AG04449 (cell line): ENCODE measurements at places on chromosomes 11 and 22.
A peak's percentile ranks its signal among the peaks of the same experiment; 100 is the strongest.

GRCh38 chr11:71120471-71120896, 131.9 kb downstream of the SHANK2 start:
- no peak for DNase-seq

DNA sequence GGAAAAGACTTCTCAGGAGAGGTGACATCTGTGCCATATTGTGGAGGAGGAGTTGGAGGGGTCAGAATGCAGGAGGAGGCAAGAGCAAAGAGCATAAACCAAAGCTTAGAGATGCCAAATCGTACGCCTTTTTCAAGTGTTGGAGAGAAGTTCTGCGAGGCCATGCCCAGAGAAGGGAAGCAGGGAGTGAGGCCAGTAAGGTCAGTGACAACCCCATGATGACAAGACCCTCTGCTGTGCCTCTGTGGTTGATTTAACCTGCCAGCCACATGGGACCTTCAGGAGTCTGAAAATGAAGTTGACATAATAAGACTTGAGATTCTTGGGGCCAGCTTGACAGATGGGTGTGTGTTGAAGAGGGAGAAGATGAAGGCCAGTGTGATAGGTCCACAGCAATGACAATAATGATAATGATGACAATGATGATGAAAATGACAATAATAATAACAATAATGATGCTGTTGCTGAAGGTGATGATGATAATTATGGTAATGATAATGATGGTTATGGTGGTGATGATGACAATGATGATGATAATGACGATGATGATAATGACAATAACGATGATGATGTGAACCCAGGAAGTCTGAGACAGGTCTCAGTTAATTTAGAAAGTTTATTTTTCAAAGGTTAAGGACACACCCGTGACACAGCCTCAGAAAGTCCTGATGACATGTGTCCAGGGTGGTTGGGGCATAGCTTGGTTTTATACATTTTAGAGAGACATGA, 152.6 kb upstream of the B3GAT1 start:
- DNase-seq, result no peak

- DNase-seq, result no peak
These were observed 12.3 kb downstream of the PKNOX2 start for GRCh38 chr11:125176866-125177265.

DNA sequence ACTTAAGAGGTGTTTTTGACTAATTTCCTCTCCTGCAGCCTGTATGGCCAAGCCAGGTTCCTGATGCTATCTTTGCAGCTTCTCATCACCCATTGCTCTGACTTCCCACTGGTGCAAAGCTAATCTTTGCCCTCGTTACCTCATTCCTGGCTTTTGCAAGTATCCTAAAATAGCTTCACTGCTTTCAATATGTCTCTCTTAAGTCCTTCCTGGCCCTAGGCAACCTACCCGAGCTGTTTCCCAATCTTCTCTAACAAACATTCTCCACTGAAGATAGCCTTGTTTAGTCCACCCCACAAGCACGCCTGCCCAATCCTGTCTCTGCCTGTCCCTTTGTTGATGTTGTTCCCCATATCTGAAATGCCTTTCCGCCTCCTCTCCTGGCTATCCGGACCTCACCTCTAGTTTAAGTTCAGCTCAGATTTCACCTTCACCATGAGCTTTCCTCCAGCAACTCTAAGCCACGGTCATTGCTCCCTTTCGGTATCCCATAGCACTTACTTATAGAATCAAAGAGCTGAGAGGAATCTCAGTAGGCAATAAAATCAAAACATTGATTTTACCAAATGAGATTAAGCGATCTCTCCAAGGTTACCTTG, 30.1 kb upstream of the CECR2 start:
- no peak for DNase-seq

GRCh38 chr11:125110506-125110905, 920 bp downstream of the TMEM218 start:
- no peak for DNase-seq

GRCh38 chr11:44927174-44927661, 23.5 kb downstream of the TP53I11 start:
- no peak for DNase-seq

- DNase-seq, result no peak
These were observed 864.2 kb downstream of the FAM181B start for GRCh38 chr11:81869351-81870065.

DNA sequence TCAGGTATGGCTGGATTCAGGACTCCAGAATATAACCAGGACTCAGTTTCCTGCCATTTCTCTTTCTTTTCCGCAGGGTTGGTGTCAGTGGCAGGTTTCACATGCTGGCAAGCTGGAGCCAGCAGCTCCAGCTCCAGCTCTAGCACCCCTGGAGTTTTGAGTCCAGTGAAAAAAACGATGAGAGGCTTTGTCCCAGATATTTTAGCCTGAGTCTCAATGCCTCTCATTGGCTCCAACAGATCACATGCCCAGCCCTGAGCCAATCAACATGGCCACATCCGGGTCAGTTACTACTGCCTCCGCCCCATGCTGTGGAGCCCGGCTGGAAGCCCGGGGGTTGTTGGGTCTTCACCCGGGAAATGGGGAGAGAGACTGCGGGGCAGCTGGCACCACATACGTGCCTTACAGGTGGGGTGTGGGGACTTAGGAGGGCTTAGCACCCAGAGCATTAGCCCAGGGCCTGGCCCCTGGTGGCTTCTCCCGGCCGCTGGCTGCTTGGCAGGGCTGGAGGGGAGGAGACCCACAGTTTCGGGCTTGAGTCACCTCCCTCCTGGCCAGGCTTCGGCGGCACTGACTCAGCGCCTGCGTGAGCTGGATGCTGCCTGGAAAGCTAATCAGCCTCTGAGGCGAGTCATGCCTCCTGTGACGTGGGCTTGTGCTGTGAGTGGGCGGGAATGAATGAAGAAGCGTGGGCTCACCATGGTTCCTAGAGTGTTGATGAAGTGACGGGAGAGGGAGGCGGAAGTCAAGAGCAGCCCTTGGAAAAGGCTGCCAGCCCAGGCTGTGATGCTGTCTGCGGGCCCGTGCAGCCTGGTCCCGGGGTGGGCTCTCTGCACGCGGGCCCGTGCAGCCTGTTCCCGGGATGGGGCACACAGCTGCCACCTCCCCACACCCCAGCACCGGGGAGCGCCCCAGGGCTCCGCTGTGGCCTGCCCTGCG, 15.3 kb upstream of the MRTFA start:
- DNase-seq, result peak; percentile 97

DNA sequence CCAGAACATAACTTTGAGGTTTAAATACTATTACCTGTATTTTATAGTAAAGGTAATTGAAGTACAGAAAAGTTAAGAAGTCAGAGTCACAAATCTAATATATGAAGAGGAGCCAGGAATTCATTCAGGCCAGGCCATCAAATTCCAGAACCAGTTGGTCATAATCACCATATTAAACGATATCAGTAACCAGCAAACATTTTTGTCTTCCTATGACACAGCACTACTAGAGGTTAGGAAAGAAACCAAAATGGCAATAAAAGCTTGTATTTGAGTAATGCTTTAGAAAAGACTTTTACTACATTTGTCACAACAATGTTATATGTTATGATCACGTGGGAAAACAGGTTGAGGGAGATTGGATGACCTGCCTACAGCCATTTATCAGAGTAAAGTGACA, 62.2 kb downstream of the DKK3 start:
- peak; percentile 34 for DNase-seq

GRCh38 chr11:106733635-106734034, 284.6 kb downstream of the GUCY1A2 start:
- no peak for DNase-seq

- no peak for DNase-seq
These were observed 2.7 kb upstream of the RHOD start for GRCh38 chr11:67053896-67054329.

- no peak for DNase-seq
These were observed 2.1 kb downstream of the CABP2 start for GRCh38 chr11:67520856-67521824.

DNA sequence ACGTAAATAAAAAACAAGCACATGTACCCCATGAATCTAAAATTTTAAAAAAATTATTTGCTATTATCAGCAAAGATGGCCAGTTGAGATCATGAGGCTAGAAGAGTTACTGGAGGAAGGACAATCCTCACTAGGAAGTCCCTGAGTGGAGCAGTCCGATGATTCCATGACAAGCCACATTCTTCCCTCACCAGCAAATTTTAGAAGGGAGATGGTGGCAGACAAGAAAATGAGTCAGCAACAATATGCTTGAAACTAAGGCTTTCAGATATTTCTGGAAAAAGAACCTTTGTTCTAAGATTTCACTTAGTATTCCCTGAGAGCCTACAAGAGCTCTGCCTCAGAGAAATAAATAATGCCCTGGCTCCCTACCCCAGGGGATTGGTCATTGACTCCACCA, 34.9 kb downstream of the P4HA3 start:
- no peak for DNase-seq

- DNase-seq, result no peak
These were observed 1063.8 kb upstream of the CNTN5 start for GRCh38 chr11:97956904-97957303.

GRCh38 chr11:92897487-92897886, 72.0 kb upstream of the MTNR1B start:
- DNase-seq, result no peak

DNA sequence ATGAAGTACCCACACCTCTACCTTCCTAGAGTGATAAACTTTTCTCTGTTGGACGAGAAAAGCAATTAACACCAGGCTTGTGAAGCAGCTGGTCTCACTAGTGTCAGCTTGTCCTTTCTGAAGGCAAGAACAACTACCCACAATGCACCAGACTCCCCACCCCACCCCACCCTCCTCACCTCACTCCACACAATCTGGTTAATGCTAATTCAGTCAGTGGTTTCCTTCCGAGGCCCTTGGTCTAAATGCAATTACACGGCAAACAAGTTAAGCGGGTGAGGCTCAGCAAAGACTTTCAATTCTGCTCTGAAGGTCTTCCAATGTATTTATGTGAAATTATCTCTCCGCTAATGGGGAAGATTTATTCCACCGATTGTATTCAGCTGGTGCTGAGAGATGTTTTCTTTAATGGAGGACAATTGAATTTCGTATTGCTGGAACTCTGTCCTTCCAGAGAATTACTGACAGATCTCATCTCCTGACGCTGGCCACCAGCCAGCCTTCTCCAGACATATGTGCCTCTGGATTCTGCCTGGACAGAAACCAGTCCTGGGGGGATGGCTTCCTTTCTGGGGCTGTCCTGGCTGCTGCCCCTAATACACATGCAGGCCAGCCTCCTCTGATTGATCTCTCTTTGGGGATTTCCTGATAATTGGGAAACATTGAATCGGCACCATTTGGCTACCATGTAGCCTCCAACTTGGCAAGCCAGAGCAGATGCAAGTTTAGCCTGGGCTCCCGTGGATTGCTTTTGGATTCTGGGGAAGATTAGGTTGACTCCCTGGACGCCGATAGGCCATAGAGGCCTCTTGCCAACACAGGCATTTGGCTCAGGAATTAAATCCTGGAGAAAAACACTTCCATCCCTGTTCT, 165.8 kb upstream of the NARS2 start:
- DNase-seq, result no peak

DNA sequence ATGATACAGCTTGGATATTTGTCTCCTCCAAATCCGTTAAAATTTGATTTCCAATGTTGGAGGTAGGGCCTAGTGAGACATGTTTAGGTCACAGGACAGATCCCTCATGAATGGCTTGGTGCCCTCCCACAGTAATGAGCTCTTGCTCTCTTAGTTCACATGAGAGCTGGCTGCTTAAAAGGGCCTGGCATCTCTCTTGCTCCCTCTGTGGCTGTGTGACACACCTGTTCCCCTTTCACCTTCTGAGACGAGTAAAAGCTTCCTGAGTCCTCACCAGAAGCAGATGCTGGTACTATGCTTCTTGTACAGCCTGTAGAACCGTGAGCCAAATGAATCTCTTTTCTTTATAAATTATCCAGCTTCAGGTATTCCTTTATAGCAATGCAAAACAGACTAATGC, 3.5 kb downstream of the VPS37C start:
- no peak for DNase-seq

- no peak for DNase-seq
These were observed 26.2 kb upstream of the ME3 start for GRCh38 chr11:86698639-86699038.

GRCh38 chr22:45769569-45770210, 98.1 kb downstream of the ATXN10 start:
- DNase-seq, result no peak

GRCh38 chr22:37331856-37332536, 49.7 kb downstream of the CYTH4 start:
- no peak for DNase-seq

DNA sequence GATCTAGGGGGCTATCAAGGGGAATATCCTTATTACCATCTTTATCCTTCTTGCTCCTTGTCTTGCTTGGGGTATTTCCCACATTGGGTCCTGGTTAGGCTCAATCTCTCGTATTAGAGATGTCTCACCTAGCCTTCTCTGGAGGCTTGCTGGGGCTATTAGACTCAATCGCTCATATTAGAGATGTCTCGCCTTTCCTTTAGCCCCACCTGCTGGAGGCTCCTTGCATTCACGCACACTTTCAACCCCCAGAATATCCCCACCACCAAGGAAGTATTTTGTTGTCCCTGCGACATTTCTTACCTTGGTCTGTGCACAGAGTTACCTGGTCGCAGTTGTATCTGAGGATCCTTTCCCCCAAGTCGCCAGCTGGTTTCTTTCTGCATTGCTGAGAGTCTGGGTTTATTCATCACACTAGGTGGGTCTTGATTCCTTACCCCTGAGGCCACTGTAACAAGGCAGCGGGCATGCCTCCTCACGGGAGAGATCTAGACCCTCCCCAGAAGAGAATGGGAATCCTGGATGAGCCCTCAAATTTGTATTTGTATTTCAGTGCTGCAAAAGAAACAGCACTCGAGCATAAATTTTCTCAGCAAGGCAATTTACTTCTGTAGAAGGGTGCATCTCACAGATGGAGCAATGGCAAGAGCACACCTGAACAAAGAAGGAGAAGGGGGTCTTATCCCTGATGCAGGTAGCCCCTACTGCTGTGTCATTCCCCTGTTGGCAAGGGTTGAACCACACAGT, 15.9 kb upstream of the HYLS1 start:
- no peak for DNase-seq

DNA sequence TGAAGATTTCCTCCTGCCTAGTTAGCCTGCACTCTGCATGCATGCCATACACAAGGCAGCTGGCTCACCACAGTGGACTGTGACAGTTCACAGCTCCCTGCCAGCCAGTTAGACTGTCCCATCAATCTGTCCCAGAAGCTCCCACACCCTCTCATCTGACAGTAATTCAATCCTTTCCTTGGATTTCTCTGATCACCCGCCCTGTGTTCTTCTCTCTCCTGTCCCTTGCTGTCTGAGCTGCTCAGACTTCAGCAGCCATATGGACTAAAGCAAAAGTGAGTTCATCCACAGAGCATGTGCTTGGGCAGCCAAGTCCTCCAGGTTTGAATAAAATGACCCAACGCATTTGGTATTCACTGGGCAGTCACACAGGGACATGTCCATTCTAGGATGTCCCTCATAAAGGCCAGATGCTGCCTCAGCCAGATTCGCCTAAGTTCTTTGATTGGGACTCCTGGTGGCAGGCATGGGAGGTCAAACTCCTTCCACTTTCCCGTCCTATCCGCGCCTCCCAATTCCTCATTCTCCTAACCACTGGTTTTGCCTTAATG, 54.5 kb upstream of the ZBTB44 start:
- DNase-seq, result no peak

DNA sequence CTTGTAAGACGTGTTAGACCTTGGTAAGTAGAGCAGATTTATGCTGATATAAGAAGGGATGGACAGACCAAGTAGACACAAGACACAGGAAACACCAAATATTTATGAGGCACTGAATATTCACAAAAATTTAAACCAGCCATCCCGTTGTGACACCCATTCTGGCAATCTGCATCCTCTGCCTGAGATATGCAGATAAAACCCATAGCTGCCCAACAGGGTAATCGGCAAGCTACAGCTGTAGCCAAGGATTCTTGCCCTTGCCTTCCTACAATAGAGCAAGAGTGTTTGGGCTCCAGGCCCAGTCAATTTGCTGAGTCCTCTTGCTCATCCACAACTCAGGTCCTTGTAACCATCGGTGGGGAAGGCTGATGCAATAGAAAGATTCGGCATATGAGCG, 18.5 kb upstream of the MPZL2 start:
- DNase-seq, result no peak
